ENCODE measurements at places on chromosomes 3 and 15.
A peak's percentile ranks its signal among the peaks of the same experiment; 100 is the strongest.

- no peak for DNase-seq
These were observed 22.0 kb upstream of the NANOGP8 start for GRCh38 chr15:35107122-35107521.

- no peak for DNase-seq
These were observed 90.9 kb downstream of the STAG1 start for GRCh38 chr3:136661282-136661681.

- no peak for DNase-seq
These were observed 301.6 kb downstream of the EFHB start for GRCh38 chr3:19632099-19633074.

- no peak for DNase-seq
These were observed 24.8 kb upstream of the CMTM7 start for GRCh38 chr3:32366638-32367397.

GRCh38 chr3:182601597-182601996 is 191.7 kb upstream of the ATP11B start:
- no peak for DNase-seq

GRCh38 chr3:110414855-110415254 is 656.8 kb upstream of the NECTIN3 start:
- no peak for DNase-seq

- no peak for DNase-seq
These were observed 5.0 kb downstream of the CISH start for GRCh38 chr3:50606596-50606995.

- DNase-seq, result no peak
These were observed 72.8 kb downstream of the SLC9A9 start for GRCh38 chr3:143775459-143775858.

DNA sequence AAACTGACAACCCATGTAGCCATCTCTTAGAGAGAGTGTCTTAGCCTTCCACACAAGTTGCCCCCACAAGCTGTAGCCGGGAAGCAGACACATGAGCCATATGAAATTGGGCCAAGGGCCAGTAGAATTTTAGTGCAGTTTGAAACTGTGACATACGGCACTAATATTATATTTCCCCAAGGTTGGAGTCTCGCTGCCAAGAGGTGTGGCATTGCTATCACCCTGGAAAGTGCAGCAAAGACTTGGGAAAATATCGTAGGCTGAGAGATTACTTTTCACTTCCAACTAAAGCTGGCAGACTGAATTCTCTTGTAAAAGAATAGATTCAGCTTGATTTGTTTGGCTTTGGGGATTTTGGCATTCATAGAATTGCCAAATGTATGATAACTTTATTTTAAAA is 89.2 kb downstream of the ECT2 start:
- peak; percentile 28 for DNase-seq

- peak; percentile 49 for DNase-seq
These were observed 24.8 kb downstream of the AADAC start for GRCh38 chr3:151838574-151839312.

DNA sequence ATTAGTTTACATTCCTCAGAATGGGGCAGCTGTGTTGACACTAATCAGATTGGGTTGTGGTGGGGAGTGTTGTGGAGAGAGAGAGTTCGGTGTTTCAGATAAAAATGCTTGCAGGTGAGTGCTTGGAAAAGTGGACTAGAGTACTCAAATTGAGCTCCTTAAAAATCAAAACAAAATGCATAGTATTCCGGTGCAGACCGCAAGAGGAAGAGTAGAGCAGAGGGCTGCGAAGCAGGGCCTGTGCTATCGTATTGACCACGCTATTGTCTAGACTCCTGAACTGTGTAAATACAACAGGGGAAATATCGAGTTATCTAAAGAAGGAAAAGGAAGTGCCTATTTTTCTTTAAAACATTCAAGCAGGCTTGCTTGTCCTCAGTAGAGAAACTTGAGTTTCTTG is 159.5 kb downstream of the TP63 start:
- DNase-seq, result no peak

DNA sequence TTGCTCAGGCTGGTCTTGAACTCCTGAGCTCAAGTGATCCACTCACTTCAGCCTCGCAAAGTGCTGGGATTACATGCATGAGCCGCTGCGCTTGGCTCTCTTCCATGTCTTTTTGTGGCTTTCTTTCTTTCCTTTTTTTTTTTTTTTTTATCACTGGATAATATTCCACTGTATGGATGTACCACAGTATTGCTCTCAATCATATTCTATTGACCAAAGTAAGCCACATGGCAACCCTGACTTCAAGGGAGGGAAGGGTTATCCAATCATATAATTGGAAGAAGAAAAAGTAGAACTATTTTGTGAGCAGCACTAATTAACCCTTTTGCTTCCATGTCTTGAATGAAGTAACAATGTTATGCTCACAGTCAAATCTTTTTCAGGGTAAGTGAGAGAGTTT is 307.0 kb upstream of the RASGRP1 start:
- DNase-seq, result no peak

- DNase-seq, result no peak
These were observed 12.1 kb downstream of the TGFBR2 start for GRCh38 chr3:30618526-30618925.

DNA sequence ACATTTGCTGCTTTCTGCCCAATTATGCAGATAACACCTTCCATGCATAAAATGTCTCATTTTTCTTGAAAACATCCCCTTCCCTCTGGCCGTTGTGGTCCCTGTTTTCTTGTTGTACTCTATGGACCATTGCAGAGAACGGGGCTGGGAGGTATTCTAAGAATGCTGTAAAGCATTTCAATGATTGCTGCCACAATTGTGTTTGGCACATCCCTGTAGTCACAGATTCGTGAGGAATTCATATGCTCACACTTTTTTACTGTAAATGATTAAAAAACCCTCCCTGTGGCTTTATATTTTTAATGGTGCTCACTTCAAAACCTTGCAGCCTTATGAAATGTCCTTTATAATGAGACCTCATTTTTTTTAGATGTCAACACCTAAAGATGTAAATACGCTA is 207.2 kb upstream of the GBE1 start:
- DNase-seq, result no peak

DNA sequence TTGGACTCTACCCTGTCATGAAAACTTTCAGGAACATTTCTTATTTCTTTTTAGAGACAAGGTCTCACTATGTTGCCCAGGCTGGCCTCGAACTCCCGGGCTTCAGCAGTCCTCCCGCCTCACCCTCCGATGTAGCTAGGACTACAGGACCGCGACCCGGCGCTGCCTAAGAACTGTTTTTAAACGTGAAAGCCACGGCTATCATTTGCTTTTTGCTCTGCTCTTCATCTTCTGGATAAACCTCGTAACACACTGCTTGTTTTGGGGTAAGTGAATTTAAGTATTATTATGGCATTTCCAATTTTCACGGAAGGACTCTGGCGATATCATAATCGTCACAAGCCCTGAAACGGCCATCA is 14.3 kb upstream of the CCNL1 start:
- DNase-seq, result no peak

DNA sequence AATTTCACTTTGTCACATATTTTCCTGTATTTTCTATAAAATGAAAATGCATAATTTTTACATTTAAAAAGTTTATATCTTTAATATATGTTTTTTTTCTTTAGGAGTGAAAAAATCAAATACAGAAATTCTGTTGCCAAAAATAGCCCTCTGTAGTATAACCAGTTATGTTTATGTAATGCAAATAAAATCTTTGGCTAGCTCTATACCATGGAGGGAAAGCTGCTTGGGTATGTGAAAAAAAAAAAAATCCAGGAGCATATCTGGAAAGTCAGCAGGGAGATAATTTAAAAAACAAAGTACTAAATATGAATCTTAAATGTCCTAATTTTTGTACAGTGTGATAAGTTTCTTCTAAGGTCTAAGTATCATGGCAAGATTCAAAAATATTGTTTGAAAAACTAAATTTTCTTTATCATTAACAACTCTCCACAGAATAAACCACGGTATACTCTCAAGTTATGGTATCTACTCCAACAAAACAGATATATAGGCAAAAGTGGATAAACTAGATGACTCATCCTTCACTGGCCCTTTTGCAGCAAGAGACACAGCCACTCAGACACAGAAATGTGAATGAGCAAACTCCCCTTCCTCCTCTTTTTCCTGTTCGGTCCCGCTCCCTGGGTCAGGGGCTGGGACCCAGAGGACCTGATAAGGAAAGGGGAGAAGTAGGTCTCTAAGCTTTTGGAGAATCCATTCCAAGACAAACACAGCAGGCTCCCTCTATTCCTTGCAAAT is 66.6 kb downstream of the PDZRN3 start:
- DNase-seq, result no peak

- no peak for DNase-seq
These were observed 81.1 kb downstream of the BTD start for GRCh38 chr3:15682561-15683185.

DNA sequence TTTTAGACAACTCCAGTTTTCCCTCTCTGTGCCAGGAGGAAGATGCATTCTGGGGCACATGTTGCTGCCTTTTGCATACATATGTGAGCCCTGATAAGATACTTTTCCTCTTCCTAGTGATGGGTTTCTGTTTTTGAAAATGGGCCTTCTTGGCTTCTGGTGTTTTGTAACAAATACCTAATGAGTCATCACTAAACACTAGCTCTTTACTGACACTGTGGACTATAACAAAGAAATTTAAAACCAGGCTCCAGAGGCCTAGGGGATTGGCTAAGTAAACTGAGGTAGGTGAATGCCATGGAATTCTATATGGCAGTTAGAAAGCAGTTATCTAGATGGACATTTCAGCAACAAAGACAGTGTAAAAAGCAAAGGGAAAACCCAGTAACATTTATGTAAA is 93.4 kb upstream of the NR2E3 start:
- no peak for DNase-seq

- DNase-seq, result no peak
These were observed 323.4 kb downstream of the CHST2 start for GRCh38 chr3:143442814-143443447.

DNA sequence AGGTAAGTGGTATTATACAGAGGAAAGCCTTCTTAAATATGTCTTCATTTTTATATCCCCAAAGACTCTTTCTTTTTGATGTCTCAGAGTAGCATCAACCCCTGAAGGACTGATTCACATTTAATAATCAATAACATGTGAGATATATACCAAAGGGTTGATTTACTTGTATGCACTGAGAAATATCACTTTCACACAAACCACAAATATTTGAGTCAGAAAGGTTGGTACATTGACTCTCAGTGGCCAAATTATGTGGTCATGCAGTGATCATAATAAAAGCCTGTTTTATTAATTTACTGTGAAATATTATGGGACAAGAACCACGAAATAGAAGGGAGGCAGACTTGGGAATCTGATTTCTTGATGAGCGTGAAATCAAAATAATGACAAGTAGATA is 329.0 kb downstream of the GBE1 start:
- no peak for DNase-seq

DNA sequence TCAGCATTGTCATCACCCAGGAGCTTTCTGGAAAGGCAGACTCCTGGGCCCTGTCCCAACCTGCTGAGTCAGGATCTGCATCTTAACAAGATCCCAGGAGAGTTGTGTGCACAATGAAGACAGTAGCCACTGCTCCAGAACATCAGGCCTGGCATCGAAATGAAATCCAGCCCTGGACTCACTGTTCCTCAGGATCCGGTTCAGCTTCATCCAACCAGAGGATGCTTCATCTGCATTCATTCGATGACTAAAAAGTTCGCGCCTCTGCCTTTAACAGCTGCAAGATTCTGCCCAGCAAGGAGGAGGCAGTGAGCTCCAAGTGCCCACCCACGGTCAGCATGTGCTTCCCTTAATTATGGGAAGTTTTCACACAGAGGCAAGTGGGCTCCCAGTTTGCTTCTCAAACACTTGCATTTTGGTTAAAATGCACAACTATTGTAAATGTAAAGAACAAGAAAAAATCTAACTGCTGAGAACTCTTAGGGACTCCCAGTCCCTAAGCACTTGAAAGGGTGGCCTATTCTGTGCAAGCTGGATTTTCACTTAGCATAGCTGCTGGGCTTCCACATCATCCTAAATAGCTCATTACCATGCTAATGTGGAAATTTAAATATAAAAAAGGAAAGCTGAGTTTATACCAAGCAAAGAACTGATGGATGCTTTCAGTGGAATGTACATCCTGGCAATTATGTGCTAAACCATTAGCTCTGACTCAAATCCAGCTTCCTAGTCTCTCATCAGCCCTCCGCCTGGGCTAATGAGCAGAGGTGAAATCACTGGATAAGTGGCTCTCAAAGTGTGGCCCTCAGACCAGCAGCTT is 25.5 kb upstream of the ESYT3 start:
- no peak for DNase-seq

DNA sequence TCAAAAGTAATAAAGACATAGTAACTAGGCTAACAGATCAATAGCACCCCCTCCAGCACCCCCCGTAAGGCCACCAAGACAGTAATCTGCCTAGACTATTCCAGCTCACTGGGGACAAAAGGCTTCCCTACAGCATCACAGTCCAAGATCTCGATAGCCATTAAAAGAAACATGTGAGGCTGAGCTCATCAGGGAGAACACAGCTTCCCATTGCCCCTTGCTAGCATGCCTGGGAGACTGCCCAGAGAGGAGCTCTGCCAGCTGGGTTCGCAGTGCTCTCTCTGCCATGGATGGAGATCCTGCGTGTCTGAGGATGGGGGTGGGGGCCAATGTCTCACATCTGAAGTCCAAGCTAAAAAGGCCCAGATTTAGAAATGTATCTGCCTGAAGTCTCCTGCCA is 17.8 kb downstream of the LRIG1 start:
- DNase-seq, result no peak

DNA sequence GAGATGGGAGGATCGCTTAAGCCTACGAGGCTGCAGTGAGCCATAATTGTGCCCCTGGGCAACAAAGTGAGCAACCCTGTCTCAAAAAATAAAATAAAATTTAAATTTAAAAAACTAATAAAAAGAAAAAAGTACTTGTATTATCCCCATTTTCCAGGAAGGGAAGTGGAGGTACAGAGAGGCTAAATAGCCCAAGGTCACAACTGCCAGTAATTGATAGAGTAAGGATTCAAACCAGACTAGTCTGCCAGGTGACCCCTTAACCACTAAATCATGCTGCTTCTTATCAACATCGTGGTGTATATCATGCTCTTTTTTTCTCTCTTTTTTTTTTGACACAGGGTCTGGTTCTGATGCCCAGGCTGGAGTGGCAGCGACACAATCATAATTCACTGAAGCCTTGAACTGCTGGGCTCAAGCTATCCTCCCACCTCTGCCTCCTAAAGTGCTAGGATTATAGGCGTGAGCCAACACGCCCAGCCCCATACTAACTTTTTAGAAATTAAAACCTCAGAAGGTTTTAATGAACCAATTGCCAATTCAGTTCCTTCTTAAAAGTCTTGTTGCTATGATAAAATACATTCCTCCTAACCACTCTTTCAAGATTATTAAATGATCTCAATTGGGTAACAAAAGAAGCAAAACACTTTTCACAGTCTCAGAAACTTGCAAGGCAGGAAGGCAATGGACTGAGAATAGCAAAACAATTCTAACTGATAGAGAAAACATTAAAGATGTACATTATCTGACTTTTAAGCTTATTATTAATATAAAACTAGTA is 30.5 kb downstream of the HERC1 start:
- DNase-seq, result no peak
